ENCODE measurements at places on chromosomes 3 and 15.

DNA sequence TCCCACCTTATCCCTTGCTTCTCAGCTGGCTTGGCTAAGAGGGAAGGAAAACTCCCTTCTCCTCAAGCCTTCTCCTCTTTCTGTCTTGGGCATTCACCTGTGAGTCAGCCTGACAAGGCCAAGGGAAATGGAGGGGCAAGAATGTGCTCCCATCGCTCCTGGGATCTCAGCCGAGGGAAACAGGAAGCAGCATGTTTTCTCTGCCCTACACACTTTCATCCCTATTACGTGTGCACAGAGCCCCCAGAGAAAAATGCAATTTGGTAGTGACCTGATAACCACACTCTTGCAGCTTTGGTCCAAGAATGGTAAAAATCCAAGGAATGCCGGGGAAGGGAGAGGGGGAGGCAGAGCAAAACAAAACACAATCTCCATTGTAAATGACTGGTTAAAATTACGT, 32.9 kb upstream of the MTMR10 start:
- no peak for DNase-seq

DNA sequence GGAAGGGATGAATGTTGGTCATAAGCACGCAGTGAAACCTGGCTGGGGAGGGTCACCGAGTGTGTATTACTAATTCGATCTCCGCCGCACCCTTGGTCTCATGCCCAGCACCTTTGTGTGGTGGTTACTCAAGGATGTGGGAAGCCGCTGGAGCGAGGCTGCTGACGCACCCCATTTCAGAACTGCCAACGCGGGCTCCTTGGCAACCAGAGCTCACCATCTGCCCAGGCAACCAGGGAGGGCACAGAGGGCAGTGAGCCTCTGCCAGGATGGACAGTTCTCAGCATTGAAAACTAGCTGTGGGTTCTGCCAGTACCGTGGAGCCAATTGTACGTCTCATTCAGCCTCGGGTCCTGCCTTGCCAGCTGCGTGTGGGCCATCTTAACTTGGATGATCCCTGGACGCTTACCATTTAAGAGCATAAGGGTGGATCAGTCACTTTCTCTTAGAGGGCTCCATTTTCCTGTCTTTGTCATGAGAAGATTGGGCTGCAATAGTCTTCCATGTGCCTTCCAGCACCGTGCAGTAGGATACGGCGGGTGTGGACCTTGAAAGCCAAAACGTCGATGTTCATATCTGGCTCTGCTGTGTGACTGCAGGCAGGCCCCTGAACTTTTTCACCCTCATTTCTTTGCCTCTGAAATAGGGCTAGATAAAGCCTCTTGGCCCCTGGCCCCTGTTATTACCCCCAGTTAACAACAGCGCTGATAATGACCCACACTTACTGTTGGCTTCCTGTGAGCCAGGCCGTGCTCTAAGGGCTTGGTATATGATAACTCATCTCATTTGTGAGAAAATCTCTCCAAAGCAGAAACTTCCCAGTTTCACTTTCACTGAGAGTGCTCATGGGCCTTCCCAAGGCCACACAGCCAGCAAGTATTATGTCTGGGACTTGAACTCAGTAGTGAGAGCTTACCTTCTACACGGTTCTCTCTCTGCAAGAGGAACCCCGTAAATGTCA, 238.8 kb downstream of the OPA1 start:
- no peak for DNase-seq

DNA sequence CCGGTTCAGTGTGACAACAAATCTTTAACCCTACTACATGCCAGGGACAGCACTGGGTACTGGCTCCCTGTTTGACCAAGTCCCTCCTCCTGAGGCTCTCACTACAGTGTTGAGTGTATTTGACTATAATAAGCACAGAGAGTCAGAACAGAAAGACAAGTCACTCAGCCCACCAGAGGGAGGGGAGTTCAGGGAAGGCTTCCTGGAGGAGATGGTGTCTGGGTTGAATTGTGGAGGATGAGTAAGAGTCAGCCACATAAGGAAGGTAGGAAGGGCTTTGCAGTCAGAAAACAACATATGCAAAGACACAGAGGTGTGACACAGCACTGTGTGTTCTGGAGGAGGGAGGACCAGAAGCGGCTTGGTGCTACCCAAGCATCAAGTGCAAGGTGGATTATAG, 17.7 kb downstream of the MEGF11 start:
- no peak for DNase-seq

DNA sequence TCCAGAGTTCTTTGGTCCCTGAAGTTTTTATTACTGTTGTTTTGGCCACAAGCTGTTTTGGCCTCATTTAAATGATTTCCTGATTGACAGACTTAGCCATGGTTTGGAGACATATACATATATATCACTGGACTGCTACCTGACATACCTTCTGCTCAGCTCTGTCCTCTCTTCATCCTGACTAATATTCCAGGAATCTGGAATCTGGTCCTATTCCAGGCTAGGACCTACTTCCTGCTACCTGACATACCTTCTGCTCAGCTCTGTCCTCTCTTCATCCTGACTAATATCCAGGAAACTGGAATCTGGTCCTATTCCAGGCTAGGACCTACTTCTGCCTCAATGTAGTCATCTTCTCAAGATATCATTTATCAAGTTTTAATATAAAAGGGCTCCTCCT, 724.4 kb upstream of the ROBO1 start:
- no peak for DNase-seq

- DNase-seq = no peak
Observed at GRCh38 chr3:11660242-11660641, 16.5 kb upstream of the VGLL4 start.

DNA sequence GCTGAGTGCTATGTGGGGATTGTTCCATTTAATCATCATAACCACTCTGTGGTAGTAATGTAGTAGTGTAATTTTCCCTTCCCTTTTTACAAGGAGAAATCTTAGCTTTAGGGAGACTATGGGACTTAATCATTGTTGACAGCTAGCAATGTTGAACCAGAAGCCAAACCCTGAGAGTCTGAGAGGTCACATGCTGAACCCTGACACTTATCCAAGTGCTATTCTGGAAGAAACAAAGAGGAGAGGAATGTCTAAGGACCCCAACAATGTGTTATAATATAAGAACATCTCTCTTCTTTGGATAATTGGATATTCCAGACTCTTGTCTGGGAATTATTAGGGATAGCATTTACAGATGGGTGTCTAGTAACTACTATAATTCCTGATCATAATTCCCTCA, 58.4 kb downstream of the GAP43 start:
- DNase-seq = no peak

- DNase-seq = no peak
Observed at GRCh38 chr3:132892956-132893355, 145.2 kb upstream of the TMEM108 start.

DNA sequence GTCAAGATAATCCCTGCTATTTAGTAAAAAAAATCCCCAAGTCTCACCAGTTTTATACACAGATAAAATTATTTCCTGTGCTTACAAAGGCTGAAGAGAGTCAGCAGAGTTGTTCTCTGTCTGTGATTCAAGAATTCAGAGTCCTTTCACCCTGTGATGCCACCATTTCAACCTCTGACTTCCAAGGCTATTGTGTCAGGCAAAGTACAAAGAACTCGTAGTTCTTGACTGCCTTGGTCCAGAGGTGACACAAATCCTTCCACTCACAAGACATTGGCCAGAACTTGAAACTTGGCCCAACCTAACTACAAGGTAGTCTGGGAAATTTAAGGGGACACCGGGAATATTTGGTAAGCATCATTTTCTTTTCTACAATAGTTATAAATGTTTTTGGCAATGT, 34.9 kb upstream of the CMC1 start:
- DNase-seq = no peak

GRCh38 chr3:57889807-57890206, 118.4 kb upstream of the FLNB start:
- DNase-seq = no peak

GRCh38 chr3:50259432-50260026, 9.4 kb upstream of the SEMA3B start:
- DNase-seq = no peak

DNA sequence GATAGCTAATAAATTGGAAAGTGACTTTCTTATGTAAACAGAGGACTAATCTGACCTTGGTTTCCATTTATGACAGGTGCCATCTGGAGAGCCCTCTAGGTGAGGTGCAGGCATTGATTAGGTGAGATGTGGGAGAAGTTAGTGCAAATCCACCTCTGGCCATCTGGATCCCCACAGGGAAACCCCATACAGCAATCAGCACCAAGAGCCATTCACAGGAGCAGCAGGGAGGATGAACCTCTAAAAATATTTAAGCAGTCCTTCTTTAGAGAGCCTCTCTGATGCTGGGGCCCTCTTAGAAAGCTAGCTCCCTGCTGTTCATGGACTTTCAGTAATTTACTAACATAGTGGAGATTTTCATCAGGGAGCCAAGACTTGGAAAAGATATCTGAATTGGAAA, 69.3 kb downstream of the CLSTN2 start:
- no peak for DNase-seq

DNA sequence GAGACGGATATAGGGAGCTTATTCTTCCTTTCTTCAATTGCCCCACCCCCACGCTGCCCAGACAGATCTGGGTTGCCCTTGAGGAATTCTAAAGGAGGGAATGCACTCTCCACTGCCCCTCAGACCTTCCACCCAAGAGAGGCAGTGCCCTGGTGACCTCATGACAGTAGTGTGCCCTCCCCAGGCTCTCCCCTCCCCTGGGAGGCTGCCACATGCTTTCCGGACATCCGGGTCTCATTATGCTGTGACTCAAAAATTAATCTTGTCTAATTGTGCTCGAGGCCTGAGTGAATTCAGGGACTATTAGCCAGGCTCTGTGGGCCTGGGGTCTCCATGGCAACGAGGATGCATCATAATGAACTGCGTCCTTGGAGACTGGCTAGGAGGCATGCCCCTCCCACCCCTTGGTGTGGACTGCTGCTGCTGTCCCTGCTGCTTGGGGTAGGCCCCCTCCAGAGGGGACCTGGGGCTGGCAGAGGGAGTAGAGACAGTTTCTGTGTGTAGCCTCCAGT, 20.8 kb downstream of the CORO2B start:
- DNase-seq = no peak

GRCh38 chr3:105158286-105158685, 208.4 kb upstream of the ALCAM start:
- DNase-seq = no peak

GRCh38 chr15:29756358-29757267, 65.7 kb downstream of the TJP1 start:
- no peak for DNase-seq
